Frontal cortex (tissue), 4 donors: ENCODE measurements at places on chromosomes 12 and 14. TPM values are rescaled to one million over a fixed set of nuclear protein-coding genes. Genes with fewer than 3 reads are reported as not detected.

DNA sequence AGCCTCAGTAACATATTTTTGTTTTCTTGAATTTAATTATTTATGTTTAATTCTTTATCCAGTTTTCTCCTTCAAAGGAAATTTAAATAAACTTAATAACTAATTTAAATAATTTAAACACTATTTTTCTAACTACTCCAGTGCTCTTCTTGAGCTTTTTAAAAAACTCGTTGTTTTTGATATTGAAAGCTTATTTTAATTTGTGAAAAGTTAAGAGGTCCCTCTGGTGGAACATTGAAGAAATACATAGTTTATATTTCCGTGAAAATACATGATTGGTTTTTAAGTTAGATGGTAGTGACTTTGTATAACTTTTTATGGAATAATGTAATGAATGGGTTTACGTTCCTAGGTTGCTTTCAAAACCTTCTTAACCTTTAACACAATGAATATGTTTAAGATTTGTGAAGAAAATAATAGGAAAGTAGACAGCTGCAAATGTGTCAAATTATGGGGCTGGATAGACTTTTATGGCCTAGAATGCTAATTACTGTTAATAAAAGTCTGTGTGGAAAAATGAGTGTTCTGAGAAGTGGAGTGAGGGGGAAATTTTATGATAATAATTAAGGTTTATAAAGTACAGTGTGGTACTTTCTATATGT lies 45.9 kb upstream of the MSRB3 start:
- no peak for DNase-seq

OAS1 gene
- total RNA-seq = 1.2 TPM

GRCh38 chr12:38586789-38587188 lies 270.2 kb downstream of the ALG10B start:
- no peak for DNase-seq

DNA sequence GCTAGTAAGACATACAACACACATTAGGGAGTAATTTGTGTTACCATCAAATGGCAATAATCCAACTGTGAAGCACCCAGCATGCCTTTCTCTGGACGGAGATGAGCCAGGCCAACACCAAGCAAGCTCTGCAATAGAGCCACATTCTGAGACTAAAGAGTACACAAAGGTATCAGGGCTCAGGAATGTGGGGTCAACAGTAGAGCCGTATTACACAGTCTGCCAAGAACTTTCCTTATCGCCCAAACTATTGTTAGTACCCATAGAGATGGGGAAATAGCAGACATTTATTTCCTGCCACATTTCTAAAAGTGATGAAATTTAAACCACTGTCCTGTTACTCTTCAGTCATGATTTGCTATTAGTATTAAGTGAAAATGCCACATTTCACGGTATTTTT lies 113.7 kb downstream of the BMP4 start:
- DNase-seq = no peak

GRCh38 chr12:69509308-69509736 lies 39.1 kb downstream of the FRS2 start:
- DNase-seq = no peak

GRCh38 chr14:83798421-83798820 lies 1731.5 kb upstream of the FLRT2 start:
- no peak for DNase-seq

DNA sequence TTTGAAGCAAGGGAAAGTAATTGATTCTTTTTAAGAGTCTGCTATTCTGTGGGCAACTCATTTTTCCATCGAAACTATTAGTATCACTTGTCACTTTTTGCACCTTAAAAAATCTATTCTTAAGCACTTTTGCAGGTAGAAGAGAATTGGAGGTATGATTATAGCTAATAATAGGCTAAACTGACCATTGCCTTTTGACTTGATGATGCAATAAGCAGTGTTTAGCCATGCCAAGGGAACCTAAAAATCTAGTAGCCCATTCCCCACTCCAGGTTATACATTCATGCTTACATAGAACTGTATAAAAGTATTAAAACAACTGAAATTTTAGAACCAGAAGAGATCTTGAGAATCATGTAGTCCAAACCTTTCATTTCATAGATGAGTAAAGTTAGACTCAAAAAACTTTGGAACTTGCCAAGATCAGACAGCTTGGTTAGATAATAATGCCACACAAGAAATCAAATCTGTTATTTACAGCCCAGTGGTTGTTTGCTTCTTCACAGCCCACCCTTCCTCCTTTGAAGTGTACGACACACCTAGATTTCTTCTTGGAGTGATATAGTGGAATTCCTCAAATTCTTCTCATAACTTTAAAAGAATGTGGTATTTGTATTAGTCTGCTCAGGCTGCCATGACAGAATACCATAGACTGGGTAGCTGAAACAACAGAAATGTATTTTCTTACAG lies 21.7 kb upstream of the GARIN2 start:
- DNase-seq = no peak

DNA sequence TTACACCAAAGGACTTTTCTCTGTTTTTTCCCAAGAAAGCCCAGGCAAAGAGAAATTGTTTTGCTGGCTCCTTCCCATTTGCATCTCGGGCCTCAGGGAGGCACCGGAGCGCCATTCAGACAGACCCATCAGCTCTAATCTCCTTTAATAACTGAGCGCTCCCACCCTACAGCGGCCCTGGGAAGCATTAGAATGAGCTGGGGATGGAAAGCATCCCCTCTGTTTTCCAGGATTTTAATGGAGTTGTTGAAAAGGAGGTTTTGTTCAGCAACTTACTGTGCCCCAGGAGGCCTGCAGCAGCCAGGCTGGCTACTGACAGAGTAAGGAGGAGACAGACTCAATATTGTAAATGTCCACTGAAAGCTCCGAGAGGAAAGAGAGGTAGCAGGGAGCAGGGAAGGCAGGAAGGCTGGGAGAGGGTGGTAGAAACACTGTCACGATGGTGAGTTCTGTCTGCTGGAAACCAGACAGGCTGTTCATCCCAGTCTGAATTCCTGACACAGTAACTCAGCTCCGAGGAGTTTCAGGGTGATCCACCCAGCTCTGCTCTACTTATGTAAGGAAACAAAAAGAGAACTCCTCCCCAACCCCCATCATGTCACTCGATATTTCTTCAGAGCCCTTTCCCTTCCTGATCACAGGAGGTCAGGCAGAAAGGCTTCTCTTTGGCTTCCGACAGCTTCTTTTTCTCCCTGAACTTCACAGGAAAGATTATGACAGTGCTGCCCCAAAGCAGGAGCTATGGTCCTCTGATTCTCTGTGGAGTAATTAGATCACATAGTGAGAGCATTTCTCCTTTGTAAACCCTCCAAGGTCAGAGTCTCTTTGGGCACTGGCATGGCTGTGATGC lies 62.5 kb upstream of the TMEM132D start:
- DNase-seq = no peak

DNA sequence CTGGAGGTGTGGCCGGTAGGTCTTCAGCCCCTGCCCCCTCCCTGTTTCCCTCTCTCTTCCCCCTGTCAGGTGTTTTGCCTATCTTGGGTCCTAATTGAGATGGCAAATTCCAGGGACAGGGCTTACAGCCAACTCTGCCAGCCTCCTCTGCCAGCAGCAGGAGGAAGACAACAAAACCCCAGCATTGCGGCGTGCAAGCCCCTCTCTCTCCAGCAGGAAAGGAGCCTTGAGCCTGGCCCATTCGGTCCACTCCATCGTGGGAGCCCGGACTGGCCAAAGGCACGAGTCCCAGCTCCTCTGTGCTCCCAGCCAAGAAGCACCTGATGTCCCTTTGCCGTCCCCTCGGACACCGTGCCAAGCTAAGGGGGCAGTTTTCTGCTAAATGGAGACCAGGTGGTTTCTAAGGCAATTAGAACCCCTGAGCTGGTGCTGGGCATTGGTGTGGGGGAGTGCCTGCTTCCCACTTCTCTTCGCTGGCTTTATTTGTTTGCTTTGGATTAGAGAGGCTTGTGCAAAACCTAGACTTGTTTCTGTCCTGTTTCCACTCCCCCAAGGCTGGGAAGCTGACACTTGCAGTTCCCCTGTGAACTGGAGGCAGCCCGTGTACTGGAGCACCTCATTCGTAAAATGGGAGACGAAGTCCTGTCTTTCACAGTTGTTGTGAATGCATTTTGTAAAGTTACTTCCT lies 57.1 kb upstream of the LHX5 start:
- DNase-seq = no peak

CMKLR1 gene
- total RNA-seq = 1.2 TPM

GRCh38 chr12:76927170-76927784 lies 48.5 kb upstream of the CSRP2 start:
- DNase-seq = no peak

DNA sequence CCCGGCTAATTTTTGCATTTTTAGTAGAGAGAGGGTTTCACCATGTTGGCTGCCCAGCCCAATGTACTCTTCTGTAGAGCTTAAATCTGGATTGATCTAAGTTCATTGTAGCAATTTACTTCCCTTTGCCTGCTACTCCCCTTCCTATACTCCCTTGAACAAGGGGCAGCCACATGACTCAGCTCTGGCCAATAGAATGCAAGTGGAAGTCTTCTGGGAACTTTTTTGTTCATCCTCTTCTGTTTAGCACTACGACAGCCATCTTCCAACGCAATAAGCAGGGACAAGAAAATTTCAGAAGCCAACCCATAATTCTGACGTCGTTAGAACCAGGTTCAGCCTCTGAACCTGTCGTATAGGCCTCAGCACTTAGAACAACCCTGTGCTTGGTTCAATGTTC lies 6.4 kb upstream of the RAD52 start:
- DNase-seq = no peak

DNA sequence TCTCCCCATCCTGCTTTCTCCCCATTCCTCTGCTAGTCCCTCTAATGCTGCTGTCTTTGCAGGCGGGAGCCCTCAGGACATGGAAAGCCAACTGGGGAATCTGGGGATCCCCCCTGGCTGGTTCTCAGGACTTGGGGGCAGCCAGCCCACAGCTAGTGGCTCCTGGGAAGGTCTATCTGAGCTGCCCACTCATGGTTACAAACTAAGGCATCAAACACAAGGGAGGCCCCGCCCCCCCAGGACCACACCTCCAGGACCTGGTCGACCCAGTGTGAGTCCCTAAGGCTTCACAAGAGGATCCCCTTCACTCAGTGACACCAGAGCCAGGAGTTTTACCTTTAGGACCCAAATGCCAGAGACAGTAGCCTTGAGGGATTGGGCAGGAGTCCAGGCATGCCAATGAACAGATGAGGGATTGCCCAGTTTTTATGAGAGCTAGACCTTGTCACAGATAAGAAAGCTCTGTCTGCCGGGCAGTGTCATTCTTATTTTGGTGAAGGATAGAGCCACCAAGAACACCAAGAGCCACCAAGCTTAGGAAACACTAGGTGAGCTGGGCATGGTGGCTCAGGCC lies 8.0 kb upstream of the CPNE6 start:
- DNase-seq = no peak

DNA sequence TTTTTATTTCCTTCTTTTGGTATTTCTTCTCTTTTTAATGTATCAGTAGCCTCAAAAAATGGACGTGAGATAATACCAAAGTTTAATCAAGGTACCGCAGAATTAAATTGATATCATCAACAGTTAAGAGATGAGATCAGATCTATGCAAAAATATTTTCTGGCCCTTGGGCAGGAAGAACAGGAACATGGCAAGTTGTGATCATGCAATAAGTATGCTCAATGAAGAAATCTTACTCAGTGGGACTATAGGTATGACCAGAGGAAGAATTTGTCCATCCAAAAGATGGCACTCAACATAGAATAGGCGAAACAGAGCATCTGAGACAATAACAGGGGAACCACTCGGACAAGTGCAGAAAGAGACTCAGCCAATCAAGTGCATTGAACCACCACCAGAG lies 914 bp upstream of the GARIN2 start:
- no peak for DNase-seq

DNA sequence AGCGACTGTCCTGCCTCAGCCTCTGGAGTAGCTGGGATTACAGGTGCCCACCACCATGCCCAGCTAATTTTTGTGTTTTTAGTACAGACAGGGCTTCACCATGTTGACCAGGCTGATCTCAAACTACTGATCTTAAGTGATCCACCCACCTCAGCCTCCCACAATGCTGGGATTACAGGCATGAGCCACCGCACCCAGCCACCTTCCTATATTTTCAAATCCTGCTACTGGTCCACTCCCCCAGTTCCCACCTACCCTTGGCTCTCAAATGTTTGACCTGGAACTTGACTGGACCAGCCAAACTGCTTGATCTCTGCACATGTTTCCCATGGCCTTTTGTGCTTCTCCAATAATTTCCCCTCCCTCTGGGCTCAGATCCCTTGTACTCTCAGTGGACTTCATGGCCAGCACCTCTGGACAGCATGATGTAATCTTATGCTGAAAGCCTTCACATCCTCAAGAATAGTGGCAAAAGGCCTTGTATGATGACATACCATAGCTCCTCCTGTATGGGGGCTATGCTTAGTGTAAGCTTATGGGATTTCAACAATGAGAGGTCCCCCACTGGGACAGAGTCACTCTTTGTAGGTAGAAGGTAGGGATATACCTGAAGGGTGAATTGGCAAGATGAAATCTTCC lies 2.5 kb upstream of the CCDC184 start:
- DNase-seq = no peak

DNA sequence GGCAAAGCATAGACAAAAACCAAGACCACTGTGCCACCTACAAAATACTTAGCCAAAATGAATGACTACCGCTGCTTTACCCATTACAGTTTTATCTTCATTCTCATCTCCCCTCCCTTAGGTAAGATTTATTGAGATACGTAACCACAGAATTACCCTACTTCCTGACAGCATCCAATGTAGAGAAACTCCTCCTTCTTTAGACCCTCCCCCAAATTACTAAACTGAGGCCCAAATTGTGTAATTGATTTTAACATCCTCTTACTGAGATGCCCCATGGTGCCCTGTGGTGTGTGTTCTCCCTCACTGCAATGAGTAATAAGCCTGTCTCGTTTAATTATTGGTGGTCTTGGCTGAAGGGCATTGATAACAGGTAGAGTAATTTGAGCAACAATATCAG lies 19.1 kb downstream of the VRK1 start:
- DNase-seq = no peak

- DNase-seq = no peak
Measured at GRCh38 chr12:46383654-46384450, 11.3 kb upstream of the SLC38A2 start.

- no peak for DNase-seq
Measured at GRCh38 chr12:100651694-100652093, 78.2 kb downstream of the GAS2L3 start.

WDR20 gene
- total RNA-seq = 39.5 TPM

DNA sequence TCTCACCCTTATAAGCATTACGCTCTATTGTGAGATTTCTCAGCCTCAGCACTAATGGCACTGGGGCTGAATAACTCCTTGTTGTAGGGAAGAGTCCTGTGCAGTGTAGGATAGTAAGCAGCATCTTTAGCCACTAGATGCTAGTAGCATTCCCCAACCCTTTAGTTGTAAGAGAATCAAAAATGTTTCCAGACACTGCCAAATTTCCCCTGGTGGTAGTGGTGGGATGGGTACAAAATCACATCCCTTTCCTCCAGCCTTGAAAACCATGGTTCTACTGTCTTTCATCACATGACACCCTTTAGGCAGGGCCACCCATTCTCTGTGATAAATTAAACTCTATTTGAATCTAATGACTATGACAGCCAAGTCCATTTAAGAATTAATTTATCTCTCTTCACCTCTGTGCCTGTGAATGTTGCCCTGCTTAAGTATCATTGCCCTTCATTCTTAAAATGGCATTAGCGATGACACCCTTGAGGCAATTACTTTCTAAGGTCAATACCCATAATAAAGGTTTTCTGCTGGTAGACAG lies 199.4 kb downstream of the ANO4 start:
- DNase-seq = no peak
